ENCODE measurements at places on chromosomes 7 and 10.

GRCh38 chr10:100972115-100972903 lies 3.0 kb downstream of the SEMA4G start:
- no peak for DNase-seq

- DNase-seq: no peak
Measured at GRCh38 chr7:131826960-131827359, 270.5 kb upstream of the PODXL start.

DNA sequence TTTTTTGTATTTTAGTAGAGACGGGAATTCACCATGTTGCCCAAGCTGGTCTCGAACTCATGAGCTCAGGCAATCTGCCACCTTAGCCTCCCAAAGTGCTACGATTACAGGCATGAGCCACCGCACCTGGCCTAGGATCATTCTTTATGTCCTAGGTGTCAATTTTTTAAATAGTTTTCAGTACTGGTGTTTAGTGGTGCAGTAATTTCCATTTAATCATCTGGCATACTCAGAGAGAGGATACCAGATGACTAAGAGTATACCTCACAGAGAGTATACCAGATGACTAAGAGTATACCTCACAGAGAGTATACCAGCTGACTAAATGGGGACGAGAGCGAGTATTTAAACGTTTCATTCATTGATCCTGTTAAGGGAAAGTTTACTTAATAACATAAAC lies 37.3 kb upstream of the TMEM248 start:
- no peak for DNase-seq

DNA sequence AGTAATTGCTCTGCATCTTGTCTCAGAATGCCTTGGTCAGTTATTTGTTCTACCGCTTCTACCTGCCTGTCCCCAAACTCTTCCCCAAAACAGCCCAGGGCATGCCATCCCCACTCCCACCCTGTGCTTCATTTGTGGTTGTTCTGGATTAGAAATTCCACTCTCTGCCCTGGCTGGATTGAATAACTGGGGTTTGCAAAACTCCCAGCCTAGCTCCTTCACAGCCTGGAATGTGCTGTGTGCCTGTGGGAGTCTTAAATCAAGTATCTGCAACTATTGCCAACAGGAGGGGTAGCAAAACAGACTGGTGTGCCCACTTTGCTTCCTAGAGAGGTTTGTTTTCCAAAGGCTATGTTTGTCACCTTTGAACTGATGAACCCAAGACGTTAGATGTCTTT lies 24.2 kb downstream of the TSPAN15 start:
- DNase-seq: no peak

- no peak for DNase-seq
Measured at GRCh38 chr10:78961760-78962159, 107.0 kb upstream of the ZMIZ1 start.

DNA sequence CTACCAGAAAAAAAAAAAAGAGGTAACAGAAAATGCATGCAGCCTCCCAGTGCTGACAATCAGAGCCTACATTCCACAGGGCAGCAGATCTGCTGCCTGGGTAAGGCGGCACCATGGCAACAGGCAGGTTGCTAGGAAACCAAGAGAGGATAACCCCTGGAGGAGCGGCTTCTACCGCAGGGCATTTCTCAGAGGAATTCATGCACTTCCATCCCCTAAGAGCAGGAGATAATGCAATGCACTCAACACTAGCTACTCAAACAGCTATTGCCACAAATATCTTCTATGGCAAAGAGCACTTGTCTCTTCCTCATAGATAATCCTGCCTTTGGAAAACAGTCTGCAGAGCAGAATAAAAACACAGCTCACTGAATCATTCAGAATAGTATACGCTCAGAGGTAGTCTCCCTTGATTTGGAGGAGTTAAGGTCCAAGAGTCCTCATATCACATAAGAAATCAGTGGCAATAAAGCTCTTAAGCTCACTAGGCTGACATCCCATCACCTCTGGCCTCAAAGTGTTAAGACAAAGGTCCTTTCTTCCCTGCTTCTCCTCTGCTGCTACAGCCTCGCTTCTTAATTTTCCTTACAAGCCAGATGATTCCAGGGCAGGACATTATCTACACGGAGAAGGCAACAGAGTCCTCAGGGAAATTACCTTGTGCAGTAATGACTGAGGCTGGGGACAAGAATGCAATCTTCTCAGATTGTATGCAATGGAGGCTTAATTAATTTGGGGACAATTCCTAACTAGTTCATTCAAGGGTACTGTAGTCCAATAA lies 10.7 kb downstream of the PSAP start:
- no peak for DNase-seq

GRCh38 chr10:130218936-130219335 lies 82.7 kb downstream of the GLRX3 start:
- no peak for DNase-seq

DNA sequence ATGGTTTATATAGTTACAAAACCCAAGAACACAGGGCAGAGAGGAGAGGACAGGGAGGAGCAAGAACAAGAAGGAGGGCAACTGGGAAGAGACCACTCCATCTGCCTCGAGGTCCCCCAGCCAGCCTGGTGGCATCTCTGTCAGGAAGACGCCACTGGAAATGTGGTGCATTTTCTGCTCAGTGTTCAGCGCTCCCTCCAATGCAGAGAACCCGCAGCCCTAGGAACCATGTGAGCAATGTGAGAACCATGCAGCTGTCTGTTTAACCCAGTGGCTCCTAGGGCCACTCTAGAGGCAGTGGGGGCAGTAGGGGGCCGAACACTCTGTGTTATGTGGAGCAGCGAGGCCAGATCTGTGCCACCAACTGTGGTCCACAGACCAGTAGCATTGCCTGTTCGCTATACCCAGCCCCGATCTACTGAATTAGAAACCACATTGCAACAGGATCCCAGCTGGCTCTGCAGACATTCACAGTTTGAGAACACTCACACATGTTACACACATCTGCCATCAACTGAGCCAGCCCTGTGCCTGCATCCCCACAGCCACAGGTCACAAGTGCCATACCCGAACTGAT lies 110.2 kb downstream of the CPXM2 start:
- no peak for DNase-seq

GRCh38 chr10:78436222-78436573 lies 402.5 kb downstream of the RPS24 start:
- DNase-seq: no peak

DNA sequence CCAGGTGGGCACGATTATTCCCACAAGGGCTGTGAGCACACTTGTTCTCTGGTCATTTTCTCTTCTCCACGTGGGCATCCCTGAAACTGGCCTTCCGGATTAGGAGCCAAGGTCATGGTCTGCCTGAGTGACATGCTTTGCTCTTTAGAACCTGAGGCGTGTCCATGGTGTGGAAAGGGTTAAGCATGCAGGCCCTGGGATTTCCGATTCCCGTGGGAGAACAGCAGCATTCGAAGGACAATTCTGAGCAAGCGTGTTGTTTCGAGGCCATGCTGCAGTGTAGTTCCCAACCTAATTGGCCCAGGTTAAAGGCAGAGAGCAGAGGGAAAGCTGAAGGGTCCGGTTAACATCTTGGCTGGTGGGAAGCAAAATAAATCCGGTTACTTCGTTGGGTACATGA lies 245.9 kb downstream of the SKAP2 start:
- DNase-seq: no peak

- no peak for DNase-seq
Measured at GRCh38 chr7:98802088-98802780, 67.6 kb downstream of the TMEM130 start.

- no peak for DNase-seq
Measured at GRCh38 chr7:73850781-73851207, 8.5 kb upstream of the METTL27 start.

GRCh38 chr7:131950758-131951157 lies 394.3 kb upstream of the PODXL start:
- DNase-seq: no peak

- DNase-seq: no peak
Measured at GRCh38 chr10:86443936-86444335, 77.3 kb upstream of the GRID1 start.

- no peak for DNase-seq
Measured at GRCh38 chr10:9950070-9950469, 1067.6 kb upstream of the CELF2 start.

DNA sequence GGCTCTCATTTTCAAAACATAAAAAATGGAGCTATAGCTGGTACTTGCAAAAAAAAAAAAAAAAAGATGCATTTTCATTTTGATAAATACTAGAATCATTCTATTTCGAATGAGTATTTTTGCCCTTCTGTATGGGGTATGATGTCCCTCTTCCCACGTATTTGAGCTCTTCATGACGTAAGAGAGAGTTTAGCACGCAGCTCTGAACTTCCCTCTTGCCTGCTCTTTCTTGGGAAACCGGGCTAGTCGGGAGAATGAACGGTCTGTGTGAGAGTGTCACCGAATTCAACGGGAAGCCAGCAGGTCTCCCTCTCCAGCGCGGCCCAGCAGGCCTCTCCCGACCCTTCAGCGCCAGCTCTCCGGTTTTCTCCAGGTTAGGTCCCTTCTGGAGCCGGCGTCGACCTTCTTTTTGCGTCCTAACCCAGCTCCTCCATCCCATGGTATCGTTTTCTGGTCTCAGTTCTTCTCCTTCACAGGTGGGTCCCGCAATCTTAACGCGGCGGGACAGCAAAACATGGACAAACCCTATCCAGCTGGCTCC lies 159.2 kb upstream of the PITRM1 start:
- DNase-seq: no peak

DNA sequence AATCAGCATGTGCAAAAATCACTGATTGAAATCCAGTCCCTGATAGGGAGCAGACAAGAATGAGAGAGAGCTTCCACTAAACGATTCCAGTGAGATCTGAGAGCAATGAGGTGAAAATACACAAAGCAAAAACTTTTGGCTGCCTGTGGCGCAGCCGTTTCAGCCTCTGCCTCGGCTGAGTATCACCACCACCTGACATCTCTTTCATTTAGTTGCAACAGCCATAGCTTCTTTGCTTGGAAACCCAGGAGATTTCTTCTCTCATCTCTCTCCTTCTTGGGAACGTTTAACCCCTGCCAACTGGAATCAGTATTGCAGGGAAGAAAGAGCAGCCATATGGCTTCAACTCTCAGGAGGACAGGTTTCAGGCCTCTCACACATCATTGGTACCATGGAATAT lies 237.3 kb upstream of the AGK start:
- DNase-seq: no peak

DNA sequence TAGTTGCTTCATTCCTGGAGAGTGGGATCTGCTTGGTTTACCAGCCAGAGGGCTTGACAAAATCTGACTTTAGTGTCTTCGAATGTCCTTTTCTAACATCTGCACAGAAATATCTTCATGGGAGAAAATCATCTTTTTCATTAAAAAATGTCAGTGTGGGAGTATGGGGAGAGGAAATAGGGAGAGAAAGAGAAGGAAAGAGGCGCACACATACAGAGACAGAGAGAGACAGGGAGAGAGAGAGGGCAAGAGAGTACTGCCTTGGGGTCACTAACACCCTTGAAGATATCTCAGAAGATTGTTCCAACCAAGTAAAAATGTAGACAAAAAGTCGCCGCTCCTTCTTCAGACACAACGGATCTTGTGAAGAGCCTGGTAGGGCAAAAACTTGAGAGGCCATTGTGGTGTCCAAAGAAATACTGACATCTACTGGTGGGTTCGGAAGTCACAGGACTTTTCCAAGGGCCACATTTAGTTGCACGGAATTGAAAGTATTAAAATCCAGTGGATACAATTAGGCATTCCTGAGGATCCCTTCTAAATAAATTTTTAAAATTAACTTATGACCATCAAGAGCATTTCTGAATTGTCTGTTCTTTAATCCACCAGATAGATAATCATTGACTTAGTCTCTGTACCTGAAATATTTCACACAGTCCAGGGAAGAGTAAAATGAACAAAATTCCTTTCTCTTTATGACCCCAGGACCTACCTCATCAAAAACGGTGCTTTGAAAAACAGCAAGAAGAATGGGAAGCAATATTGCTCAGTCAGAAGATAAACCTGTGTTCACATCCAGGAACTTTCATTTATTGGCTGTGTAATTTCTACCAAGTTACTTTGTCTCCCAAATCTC lies 29.7 kb downstream of the VIM start:
- DNase-seq: peak; percentile 19

DNA sequence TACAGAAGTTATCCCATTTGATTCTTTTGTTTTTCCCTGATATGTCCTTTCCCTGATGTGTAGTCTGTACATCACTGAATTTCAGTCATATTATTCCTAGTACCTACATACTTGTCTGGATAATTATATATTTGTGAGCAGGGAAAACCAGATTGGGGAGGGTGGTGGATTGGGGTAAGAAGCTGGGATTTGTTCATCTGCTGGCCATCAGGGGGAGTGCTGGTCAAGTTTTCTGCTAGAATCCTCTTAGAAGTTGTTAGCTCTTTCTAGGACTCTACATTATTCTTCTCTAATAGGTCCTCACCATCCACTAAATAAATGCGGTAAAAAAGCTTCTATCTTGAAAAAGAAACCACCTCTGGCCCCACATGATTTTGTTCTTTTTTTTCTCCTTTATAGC lies 232.7 kb upstream of the TAC1 start:
- DNase-seq: no peak

DNA sequence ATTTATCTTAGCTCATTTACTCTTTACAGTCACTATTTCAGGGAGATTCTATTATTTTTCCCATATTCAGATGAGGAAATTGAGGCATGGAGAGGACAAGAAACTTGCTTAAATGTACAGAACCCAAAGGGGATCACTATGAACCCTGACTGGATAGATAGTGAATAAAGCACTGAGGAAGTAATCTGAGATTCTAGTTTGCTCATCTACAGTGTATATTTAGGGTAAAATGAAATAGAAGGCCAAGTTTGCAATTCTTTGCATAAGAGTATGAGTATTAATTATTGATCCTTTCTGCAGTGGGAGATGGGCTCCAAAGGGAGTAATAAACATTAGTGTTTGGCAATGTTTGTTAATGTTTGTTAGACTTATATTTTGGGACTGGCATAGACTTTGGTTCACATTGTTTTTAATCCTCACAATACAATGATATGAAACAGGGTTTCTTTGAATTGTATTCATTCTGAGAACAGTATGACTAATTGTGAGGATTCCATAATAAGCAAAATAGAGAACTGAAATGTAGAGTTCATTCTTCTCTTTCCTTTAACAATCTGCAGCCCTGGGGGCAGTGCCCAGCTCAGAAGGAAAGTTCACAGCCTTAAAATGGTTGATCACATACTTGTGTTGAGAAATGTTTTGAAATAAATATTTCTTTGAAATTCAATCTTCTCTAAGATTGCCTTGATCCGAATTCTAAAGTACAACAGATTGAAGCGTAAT lies 131.0 kb upstream of the ZNF804B start:
- DNase-seq: no peak

DNA sequence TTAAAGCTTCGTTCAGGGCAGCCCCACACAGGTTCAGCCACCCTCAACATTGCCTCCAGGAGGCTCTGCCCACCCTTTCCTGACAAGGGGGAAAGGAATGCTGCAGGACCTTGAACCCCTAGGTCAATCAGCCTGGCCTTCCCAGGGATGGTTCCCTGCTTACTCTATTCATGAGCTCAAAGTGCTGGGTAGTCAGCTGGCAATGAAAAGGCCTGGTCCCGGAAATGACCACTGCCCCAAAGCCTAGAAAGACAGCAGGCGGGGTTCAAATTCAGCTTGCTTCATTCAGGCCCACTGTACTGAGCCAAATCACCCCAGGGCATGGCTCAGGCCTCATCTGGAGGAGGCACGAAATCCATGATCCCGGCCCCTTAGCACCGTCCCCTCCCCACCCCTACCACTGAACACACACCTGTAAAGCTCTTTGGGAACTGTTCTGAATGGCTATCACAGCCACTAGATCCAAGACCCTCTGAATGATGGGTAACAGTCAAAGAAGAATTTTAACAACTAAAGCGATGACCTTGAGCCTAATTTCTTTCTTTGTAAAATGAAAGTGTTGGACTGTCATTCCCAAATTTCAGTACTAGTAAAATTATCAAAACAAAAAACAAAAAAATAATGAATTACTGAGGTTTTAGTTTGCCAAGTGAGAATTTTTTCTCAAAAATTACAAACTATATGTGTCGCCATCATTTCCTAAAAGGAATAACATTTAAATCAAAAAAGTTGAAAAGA lies 1.0 kb downstream of the URGCP start:
- DNase-seq: no peak
